ENCODE measurements at places on chromosomes 11 and 22. TPM values are rescaled to one million over a fixed set of nuclear protein-coding genes. Genes with fewer than 3 reads are reported as not detected.

GRCh38 chr11:68825571-68825970, 16.1 kb downstream of the CPT1A start:
- DNase-seq, result no peak

- no peak for DNase-seq
These were observed 38.3 kb upstream of the CEP295 start for GRCh38 chr11:93623179-93623578.

- DNase-seq, result no peak
These were observed 658 bp downstream of the STIP1 start for GRCh38 chr11:64186492-64187165.

OR52E8 gene
- not detected for total RNA-seq

All from chondrocyte (in vitro differentiated cells).